ENCODE measurements at places on chromosomes 6 and 20.

- no peaks in the 10 kb centered on the region for H3K4me1 ChIP-seq
- DNase-seq, result peak; percentile 12
- H3K27me3 ChIP-seq, result peaks cover 84% of the 10 kb centered on the region
- H3K27ac ChIP-seq, result no peak overlapping the region
Measured at GRCh38 chr6:10393544-10394225, 21.2 kb downstream of the TFAP2A start.

- H3K27ac ChIP-seq, result no peak overlapping the region
- no peaks in the 10 kb centered on the region for H3K36me3 ChIP-seq
- H3K4me3 ChIP-seq, result no peak overlapping the region
- no peak for DNase-seq
- no peaks in the 10 kb centered on the region for H3K27me3 ChIP-seq
- H3K4me1 ChIP-seq, result peaks cover 14% of the 10 kb centered on the region
Measured at GRCh38 chr6:37047346-37047688, 41.9 kb downstream of the FGD2 start.

GRCh38 chr6:36676141-36677058 is 2.1 kb upstream of the CDKN1A start:
- H3K36me3 ChIP-seq, result peaks cover 5% of the 10 kb centered on the region
- H3K4me3 ChIP-seq, result peak overlapping the region; percentile 81
- peak; percentile 21 for DNase-seq
- peaks cover 28% of the 10 kb centered on the region for H3K4me1 ChIP-seq
- H3K27ac ChIP-seq, result peak overlapping the region; percentile 67

DNA sequence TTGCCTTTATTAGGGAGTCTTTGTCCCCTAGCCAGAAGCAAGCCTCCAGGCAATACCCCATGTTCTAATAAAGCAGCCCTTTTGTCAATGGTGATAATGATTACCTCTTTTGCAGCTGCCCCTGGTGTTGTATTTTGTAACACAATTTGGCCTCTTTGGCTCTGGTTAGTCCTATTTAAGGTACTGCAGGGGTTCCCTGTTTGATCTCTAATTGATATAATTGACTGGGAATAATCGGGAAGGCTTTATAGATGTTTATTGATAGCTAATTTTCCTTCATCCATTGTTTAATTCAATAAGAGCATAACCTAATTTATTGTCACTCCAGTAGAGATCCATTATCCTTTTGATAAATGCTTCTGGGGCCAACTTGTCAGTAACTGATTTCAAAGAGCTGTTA is 537.2 kb downstream of the PKHD1 start:
- no peaks in the 10 kb centered on the region for H3K27me3 ChIP-seq
- no peak overlapping the region for H3K4me3 ChIP-seq
- no peak overlapping the region for H3K27ac ChIP-seq
- peak; percentile 6 for DNase-seq
- H3K4me1 ChIP-seq, result no peaks in the 10 kb centered on the region

GRCh38 chr6:20236909-20237600 is 24.8 kb upstream of the MBOAT1 start:
- H3K36me3 ChIP-seq, result no peaks in the 10 kb centered on the region
- no peak overlapping the region for H3K27ac ChIP-seq
- no peaks in the 10 kb centered on the region for H3K27me3 ChIP-seq
- H3K4me3 ChIP-seq, result no peak overlapping the region

GRCh38 chr6:12866422-12867029 is 150.0 kb downstream of the PHACTR1 start:
- no peaks in the 10 kb centered on the region for H3K36me3 ChIP-seq
- peaks cover 10% of the 10 kb centered on the region for H3K4me1 ChIP-seq
- no peak overlapping the region for H3K4me3 ChIP-seq

DNA sequence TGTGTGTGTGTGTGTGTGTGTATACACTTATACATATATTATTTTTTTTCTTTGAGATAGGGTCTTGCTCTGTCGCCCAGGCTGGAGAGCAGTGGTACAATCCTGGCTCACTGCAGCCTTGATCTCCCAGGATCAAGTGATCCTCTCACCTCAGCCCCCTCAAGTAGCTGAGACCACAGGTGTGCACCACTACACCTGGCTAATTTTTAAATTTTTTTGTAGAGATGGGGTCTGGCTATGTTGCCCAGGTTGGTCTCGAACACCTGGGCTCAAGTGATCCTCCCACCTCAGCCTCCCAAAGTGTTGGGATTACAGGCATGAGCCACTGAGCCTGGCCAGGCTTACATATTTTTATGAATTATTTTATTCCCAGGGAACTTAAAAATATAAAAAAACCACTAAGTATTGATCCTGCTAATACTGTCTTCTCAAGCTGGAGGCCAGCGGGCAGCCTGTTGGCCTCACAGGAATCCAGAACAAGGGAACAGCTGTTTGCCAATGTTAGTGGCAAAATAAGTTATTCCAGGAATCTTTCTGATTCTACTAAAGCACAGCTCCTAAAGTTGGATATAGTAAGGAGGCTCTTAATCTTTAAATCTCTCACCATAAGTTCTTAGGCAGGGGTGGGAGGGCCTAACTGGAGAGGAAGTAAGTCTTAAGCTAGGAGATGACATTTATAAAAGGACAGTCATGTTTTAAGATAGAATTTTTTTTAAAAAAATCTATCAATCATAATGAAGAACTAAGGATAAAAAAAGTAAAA is 135.5 kb upstream of the NUP153 start:
- peaks cover 2% of the 10 kb centered on the region for H3K4me1 ChIP-seq
- H3K27ac ChIP-seq, result no peak overlapping the region
- DNase-seq, result no peak
- no peaks in the 10 kb centered on the region for H3K36me3 ChIP-seq
- no peaks in the 10 kb centered on the region for H3K27me3 ChIP-seq

- DNase-seq, result no peak
- no peaks in the 10 kb centered on the region for H3K27me3 ChIP-seq
- peaks cover 97% of the 10 kb centered on the region for H3K36me3 ChIP-seq
- H3K4me1 ChIP-seq, result no peaks in the 10 kb centered on the region
Measured at GRCh38 chr20:32437391-32438074, 79.4 kb downstream of the ASXL1 start.

DNA sequence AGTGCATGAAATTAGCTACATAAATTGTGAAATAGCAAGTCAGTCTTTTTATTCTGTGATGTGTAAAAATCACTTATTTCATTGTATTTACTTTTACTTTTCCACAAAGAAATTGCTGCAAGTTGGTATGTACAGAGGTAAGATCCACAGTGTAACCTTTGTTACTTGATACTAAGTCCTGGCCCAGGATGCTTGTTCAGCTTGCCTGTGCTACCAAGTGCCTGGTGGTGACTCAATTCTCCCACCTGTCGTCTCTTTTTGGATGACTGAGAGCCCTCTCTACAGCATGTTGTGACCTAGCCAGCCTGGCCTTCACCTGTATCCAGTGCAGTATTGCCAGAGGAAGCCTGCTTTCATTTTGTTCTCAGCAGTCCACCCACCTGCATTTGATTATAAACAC is 54.9 kb downstream of the ANKRD6 start:
- no peaks in the 10 kb centered on the region for H3K27me3 ChIP-seq
- no peak overlapping the region for H3K4me3 ChIP-seq

- no peak overlapping the region for H3K27ac ChIP-seq
- no peak overlapping the region for H3K4me3 ChIP-seq
- H3K27me3 ChIP-seq, result no peaks in the 10 kb centered on the region
Measured at GRCh38 chr6:167836721-167837120, 10.0 kb downstream of the AFDN start.

GRCh38 chr20:23268792-23269354 is 81.7 kb upstream of the NXT1 start:
- no peak overlapping the region for H3K4me3 ChIP-seq
- H3K27ac ChIP-seq, result no peak overlapping the region
- H3K36me3 ChIP-seq, result no peaks in the 10 kb centered on the region

DNA sequence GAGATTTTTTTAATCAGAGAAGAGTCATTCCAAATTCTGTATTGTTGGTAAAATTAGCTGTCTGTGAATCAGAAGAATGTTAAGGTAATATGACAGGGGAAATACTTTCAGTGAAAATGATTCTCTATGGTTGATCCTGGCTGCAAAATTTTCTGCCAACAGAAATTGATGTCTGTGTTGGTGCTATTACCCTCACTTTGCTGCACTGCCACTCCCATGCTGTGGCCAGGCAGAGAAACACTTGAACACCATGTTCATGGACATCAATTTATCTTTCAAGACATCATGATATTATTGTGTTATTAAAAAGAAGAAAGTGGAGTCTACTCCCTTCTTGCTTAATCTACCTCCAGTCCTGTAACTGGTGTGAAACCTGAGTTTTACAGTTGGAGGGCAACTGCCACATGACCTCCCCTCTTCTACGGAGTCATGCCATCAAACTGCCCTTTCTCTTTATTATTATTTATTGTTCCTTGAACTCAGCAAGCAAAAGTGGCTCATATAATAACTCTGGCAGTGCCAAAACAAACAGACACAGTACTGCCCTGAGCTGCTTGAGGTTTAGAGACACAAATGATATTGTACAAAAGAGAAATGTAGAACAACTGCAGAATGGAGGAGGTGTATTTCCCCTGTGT is 288.0 kb upstream of the JAG1 start:
- H3K36me3 ChIP-seq, result no peaks in the 10 kb centered on the region
- H3K4me1 ChIP-seq, result no peaks in the 10 kb centered on the region
- DNase-seq, result no peak
- no peak overlapping the region for H3K27ac ChIP-seq
- no peaks in the 10 kb centered on the region for H3K27me3 ChIP-seq
- H3K4me3 ChIP-seq, result no peak overlapping the region

DNA sequence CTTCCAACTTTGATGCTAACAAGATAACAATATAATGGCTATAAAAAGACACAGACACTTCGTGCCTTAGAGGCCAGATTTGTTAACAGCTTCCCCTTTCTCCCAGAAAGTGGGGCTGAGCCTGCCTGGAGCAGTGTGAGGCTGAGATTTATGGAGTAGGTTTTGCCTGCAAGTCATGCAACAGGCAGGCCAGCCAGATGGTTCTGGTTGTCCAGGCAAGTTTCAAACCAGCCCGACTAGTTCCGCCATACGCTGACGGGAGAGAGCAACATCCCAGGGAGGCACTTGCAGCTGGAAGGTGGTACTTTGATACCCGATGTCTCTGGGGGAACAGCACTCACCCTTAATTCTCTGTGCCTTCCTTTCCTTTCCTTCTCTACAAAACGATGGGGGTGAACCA is 81.3 kb upstream of the NAA20 start:
- H3K27ac ChIP-seq, result no peak overlapping the region
- H3K36me3 ChIP-seq, result no peaks in the 10 kb centered on the region
- no peak for DNase-seq
- H3K4me1 ChIP-seq, result peaks cover 2% of the 10 kb centered on the region

DNA sequence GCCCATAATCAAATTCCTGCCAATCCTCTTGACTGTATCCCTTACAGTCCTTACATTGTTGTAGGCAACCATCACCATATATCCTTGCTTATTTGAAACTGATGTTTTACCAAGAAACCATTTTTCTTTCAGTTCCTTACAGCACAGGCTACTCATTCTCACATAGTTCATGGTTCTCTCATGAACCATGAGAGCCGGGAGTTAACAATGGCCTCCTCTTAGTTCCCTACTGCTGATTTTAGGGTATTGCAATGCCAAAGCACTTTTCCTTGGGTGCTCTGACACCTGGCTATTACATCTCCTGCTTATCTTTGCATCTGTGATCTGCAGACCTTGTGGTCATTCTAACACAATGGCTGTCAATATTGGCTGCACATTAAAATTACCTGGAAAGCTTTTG is 133.4 kb downstream of the MYB start:
- no peaks in the 10 kb centered on the region for H3K4me1 ChIP-seq
- H3K27me3 ChIP-seq, result no peaks in the 10 kb centered on the region
- no peak overlapping the region for H3K4me3 ChIP-seq
- no peaks in the 10 kb centered on the region for H3K36me3 ChIP-seq
- no peak for DNase-seq

- no peak overlapping the region for H3K4me3 ChIP-seq
- no peak for DNase-seq
- H3K36me3 ChIP-seq, result no peaks in the 10 kb centered on the region
- no peak overlapping the region for H3K27ac ChIP-seq
- no peaks in the 10 kb centered on the region for H3K4me1 ChIP-seq
Measured at GRCh38 chr6:39891976-39892375, 42.3 kb downstream of the MOCS1 start.

- no peak overlapping the region for H3K4me3 ChIP-seq
- no peaks in the 10 kb centered on the region for H3K36me3 ChIP-seq
- H3K4me1 ChIP-seq, result no peaks in the 10 kb centered on the region
- H3K27me3 ChIP-seq, result no peaks in the 10 kb centered on the region
- DNase-seq, result no peak
Measured at GRCh38 chr6:64664480-64664879, 1028.9 kb downstream of the PHF3 start.

- H3K27ac ChIP-seq, result no peak overlapping the region
- H3K4me3 ChIP-seq, result no peak overlapping the region
- peaks cover 8% of the 10 kb centered on the region for H3K4me1 ChIP-seq
- no peak for DNase-seq
Measured at GRCh38 chr20:16353417-16353781, 219.8 kb downstream of the KIF16B start.

DNA sequence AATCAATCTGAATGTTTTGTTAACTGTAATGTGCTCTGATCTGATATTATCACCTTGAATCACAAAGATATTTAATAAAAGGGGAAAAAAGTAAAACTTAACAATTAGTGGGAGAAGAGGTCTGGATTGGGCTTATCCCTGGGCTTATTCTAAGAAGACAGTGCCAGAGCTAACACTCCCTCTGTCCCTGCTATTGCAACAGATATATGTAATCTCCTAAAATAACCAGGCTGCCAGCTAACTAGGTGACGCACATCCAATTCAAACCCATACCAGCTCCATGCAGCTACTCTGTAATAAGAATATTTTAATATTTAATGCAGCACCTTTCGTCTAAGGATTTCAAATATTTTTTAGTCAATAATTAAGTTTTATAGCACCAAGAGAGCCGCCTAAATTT is 330.1 kb upstream of the MARCKS start:
- no peaks in the 10 kb centered on the region for H3K27me3 ChIP-seq
- peaks cover 4% of the 10 kb centered on the region for H3K4me1 ChIP-seq
- no peaks in the 10 kb centered on the region for H3K36me3 ChIP-seq
- H3K27ac ChIP-seq, result no peak overlapping the region
- no peak for DNase-seq

DNA sequence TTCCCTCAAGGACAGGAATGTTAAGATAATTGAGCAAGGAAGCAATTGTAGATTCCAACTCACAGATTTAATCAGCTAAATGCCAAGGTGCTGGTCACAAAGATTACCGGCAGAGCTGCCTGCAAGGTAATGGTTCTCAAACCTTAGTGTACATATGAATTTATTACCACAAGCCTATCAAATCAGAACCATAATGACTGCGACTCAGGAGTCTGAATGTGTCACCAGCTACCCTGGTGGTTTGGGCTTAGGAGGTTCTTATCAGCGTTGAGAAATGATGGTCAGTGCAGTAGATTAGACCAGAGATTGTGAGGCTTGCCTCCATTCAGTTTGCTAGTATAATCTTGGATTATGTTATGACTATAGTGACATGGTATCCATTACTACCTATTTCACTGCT is 78.9 kb downstream of the MTFR2 start:
- DNase-seq, result no peak
- no peak overlapping the region for H3K27ac ChIP-seq
- no peaks in the 10 kb centered on the region for H3K27me3 ChIP-seq
- no peak overlapping the region for H3K4me3 ChIP-seq
- no peaks in the 10 kb centered on the region for H3K36me3 ChIP-seq

- no peaks in the 10 kb centered on the region for H3K4me1 ChIP-seq
- H3K4me3 ChIP-seq, result no peak overlapping the region
- peak; percentile 8 for DNase-seq
- H3K27ac ChIP-seq, result no peak overlapping the region
- H3K27me3 ChIP-seq, result no peaks in the 10 kb centered on the region
Measured at GRCh38 chr6:72689107-72689954, 67.5 kb downstream of the KCNQ5 start.
